Fibroblast of the conjunctiva (primary cell): ENCODE measurements at places on chromosomes 5 and 9.

DNA sequence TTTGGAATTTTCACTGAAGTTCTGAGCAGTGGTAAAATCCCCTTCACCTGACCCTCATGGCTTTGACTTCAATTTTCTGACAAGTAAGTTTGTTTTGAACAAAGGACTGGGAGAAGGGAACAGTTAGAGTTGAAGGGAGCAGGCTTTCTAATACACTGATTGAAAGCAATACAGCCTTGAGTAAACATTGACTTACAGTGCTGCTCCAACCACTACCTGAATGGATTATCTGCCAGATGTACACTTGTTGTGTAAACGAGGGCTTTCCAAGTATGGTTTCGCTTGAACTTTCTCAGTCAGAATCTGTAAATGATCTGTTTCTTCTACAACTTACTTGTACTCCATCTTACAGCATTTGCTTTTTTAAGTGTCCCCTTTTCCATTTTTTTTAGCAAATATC lies 1414.9 kb upstream of the NUDT12 start:
- no peak for DNase-seq

GRCh38 chr9:76996700-76997099 lies 22.8 kb upstream of the FOXB2 start:
- no peak for DNase-seq

DNA sequence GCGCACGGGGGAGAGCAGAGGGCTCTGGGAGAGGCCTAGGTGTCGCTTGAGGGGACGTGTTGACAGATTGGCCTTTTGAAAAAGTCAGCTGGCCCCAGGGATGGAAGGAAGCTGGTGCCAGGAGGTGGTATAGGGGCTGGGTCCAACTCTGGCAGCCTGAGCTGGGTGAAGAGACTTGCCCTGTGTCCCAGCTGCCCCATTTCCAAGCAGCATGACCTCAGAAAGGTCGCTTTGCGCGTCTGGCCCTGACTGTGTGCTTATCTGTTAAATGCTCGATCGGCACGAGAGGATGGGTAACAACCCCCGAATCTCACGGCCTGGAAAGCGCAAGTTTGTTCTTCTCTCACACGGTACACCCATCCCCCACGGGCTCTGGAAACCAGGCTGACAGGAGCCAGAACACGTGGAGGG lies 31.2 kb upstream of the LAMC3 start:
- no peak for DNase-seq

DNA sequence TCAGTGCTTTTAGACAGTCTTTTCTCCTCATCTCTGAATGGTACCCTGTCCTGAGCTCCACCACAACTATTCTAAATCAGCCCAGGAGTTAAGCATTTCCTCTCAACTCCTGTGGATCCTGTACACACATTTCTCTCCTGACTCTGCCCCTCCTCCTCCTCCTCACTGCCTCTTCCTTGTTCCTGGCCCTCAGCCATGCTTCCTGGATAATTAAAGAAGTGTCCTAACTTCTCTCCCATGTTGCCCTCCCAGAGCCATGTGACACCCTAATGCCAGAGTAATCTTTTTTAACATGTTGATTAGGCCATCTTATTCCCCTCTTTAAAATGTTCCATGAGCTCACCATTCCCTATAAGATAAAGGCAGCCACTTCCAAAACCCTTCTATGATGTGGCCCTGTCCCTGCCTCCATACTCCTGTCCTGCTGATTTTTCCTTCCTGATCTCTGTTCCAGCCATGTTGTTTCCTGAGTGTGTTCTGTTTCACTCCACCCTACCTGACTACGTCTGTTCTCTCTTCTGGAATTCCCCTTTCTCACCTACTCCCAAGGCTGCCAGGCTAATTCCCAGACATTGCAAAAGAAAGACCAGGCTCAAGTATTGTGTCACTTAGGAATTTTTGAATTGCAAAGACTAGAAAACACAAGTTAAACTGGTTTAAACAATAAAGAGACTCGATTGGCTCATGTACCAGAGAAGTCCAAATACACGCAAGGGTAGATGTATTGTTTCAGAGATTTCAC lies 295.2 kb downstream of the MAST4 start:
- no peak for DNase-seq

DNA sequence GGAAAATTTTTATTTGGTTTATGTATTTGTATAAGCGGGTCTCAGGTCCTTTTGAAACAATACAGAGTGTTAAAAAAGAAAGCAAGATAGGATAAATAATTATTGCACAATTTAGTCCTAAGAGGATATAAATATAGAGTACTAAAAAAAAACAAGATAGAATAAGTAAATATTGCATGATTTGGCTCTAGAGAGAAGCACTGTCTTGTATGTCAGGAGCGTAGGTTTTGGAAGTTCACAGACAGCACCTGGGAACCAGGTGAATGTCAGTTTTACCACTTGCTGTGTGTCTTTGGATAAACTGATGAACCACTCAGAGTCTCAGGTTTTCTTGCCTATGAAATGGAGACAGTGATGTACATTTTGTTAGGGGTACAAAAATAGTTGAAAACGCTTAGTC lies 266.2 kb upstream of the ADAMTSL1 start:
- no peak for DNase-seq

DNA sequence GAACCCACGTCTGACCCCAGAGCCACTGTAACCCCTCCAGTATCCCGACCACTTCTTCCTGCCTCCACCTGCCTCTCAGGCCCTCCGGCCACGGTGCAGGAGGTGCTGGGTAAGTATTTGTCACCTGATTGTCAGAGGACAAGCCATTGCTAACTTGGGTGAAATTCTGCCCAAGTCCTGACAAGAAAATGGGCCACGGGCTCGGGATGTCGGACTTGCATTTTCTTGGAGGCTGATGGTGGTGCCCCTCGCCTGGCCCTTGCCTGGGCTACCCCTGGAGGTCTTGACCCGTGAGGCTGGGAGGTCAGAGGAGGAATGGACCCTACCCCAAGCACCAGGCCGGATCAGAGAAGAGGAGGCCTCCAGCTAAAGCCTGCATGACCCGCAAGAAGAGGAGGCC lies 149.7 kb upstream of the COL5A1 start:
- no peak for DNase-seq

GRCh38 chr9:113674436-113674835 lies 201.7 kb upstream of the ZNF618 start:
- no peak for DNase-seq

DNA sequence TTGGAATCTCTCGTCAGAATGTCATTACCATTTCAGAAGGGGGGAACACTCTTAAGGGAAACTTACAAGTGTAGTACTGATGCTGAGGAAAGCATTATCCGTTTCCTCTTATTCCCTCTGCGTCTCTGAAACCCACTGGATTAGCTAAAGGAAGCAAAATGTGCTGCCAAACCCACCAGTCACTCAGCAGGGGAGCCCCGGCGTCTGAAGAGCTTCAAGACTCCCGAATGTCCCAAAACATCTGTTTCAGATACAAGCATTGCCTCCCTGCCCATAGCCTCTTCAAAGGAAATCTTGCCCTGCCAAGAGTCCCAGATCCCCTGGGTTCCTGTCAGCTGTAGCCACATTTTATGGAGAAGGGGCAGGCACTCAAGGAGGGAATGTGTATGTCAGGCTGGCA lies 1.0 kb upstream of the HCN1 start:
- no peak for DNase-seq

DNA sequence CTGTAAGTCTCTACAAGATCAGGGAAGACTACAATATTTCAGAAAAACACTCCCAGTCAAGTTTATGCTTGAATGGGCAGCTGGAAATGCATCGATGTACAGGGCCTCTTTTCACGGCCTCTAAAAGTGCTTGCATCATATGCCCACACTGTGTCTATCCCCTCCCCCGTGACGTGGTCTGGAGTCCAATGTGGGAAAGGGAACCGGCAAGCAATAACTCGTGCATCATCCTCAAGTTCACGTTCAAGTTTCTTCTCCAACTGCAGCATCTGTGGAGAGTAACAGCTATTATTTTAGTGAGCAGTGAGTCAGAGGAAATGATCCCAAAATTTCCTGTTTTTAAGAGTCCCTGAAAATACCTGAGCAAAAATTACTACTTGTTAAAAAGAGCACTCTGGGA lies 22.3 kb downstream of the ATPSCKMT start:
- no peak for DNase-seq

DNA sequence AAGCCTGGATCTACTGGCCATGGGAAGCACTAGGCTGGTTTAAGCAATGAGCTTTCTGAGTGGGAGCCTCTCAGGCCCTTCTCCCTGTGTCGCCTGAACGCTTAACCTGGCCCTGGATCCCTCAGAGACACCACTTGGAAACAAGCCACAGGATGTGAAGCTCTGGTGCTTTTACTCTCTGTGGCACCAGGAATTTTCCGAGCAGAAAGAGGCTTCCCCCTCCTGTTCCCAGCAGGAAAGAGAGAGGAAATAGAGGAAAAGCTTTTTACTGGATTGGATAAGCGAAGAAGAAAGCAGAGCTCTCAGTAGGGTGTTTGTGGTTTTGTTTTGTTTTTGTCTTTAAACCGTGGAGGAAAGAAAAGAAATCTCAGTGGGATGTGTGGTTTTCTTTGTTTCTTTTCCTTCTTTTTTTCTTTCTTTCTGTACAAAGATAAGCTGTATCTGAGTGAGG lies 34.5 kb downstream of the COL15A1 start:
- DNase-seq = no peak

GRCh38 chr9:96450613-96451528 lies 902 bp downstream of the HABP4 start:
- no peak for DNase-seq

DNA sequence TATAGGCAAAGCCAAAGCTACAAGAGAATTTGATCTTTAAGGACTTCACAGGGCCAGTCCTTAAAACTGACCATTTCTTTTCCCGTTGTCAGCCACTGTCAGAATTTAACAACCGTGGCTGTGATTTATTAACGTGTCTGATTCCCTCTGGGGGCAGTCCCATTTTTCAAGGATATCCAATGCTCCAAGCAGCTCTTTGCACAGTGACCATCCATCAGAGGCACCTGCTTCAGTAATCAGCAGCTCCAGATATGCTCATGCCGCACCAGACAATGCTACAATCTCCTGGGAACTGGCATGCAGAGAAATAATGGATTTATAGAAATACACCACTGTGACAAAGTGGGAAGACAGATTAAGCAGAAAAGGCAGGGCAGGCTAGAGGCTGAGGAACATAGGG lies 163.3 kb upstream of the PPP1R2B start:
- no peak for DNase-seq

DNA sequence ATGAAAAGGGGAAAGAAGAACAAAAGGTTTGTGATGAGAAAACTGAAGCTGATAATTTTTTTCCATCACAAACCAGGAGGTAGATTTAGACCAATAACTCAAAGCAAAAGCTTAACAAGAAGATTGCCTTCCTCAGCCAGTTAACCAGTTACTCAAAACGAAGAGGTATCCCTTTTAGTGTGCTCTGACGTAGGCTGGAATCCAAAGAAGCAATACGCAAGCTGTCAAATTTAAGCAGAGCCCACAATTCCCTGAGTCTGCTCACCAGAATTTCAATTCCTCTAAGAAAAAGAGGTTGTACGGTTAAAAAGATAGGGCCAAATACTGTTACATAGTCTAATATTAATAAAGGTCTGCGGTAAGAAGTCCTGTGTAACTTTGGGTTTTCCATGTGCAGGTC lies 61.8 kb downstream of the BRINP1 start:
- DNase-seq = no peak
